Right renal pelvis (tissue), 4 donors: ENCODE measurements at places on chromosomes 1 and 21. TPM values are rescaled to one million over a fixed set of nuclear protein-coding genes. Genes with fewer than 3 reads are reported as not detected.

The CD84 gene
- polyA plus RNA-seq: 1.6 TPM

The FAM163A gene
- 0.73 TPM for polyA plus RNA-seq

The CACNA1S gene
- polyA plus RNA-seq: 0.49 TPM

The RYR2 gene
- polyA plus RNA-seq: 2.1 TPM

The VANGL1 gene
- polyA plus RNA-seq: 14.8 TPM

The RAD54L gene
- polyA plus RNA-seq: 15.4 TPM

The DYNLT5 gene
- polyA plus RNA-seq: 3.6 TPM

The DVL1 gene
- polyA plus RNA-seq: 27.1 TPM

The MACF1 gene
- 208 TPM for polyA plus RNA-seq

The RSPH1 gene
- 12.7 TPM for polyA plus RNA-seq

The SYF2 gene
- 109 TPM for polyA plus RNA-seq

The RGL1 gene
- polyA plus RNA-seq: 53.8 TPM

The GJB3 gene
- polyA plus RNA-seq: 0.18 TPM

The HCRTR1 gene
- 0.18 TPM for polyA plus RNA-seq

The TNNI3K gene
- 2.1 TPM for polyA plus RNA-seq

The AVPR1B gene
- 0.71 TPM for polyA plus RNA-seq
